ENCODE measurements at places on chromosomes 2 and 18. TPM values are rescaled to one million over a fixed set of nuclear protein-coding genes. Genes with fewer than 3 reads are reported as not detected.

IL1R2 gene
- 8.2 TPM for total RNA-seq

LCT gene
- total RNA-seq: not detected

TEX44 gene
- not detected for total RNA-seq

TBR1 gene
- total RNA-seq: not detected

FSHR gene
- not detected for total RNA-seq

DNA sequence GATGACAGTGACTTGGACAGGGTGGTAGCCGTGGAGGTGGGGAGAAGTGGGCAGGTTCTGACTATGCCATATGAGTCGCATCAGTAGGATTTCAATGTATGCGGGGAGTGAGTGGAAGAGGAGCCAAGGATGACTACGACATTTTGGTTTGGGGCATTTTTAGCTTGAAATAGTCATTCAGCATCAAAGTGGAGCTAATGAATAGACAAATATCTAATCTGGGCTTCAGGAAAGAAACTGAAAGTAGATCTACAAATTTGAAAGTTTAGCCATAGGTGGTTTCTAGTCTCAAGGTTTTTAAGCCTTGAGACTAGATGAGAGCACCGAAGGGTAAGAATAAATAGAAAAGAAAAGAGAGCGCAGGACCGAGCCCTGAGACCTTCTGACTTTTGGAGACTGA is 58.3 kb downstream of the FEZ2 start:
- H3K4me1 ChIP-seq: no peaks in the 10 kb centered on the region
- DNase-seq: no peak
- H3K4me3 ChIP-seq: no peak overlapping the region
